ENCODE measurements at places on chromosomes 3 and 15. TPM values are rescaled to one million over a fixed set of nuclear protein-coding genes. Genes with fewer than 3 reads are reported as not detected.

The KCNMB3 gene
- total RNA-seq: 0.37 TPM

The TMF1 gene
- 25.3 TPM for total RNA-seq

The ALDH1L1 gene
- 93.4 TPM for total RNA-seq

The ACTRT3 gene
- total RNA-seq: 4.5 TPM
